ENCODE measurements at places on chromosomes 11 and 22.

GRCh38 chr11:12792590-12792989 lies 118.4 kb downstream of the TEAD1 start:
- no peak for DNase-seq

- DNase-seq, result no peak
Observed at GRCh38 chr11:122091835-122092234, 24.2 kb downstream of the BLID start.

GRCh38 chr11:58919980-58920379 lies 19.3 kb upstream of the GLYATL1 start:
- DNase-seq, result no peak

DNA sequence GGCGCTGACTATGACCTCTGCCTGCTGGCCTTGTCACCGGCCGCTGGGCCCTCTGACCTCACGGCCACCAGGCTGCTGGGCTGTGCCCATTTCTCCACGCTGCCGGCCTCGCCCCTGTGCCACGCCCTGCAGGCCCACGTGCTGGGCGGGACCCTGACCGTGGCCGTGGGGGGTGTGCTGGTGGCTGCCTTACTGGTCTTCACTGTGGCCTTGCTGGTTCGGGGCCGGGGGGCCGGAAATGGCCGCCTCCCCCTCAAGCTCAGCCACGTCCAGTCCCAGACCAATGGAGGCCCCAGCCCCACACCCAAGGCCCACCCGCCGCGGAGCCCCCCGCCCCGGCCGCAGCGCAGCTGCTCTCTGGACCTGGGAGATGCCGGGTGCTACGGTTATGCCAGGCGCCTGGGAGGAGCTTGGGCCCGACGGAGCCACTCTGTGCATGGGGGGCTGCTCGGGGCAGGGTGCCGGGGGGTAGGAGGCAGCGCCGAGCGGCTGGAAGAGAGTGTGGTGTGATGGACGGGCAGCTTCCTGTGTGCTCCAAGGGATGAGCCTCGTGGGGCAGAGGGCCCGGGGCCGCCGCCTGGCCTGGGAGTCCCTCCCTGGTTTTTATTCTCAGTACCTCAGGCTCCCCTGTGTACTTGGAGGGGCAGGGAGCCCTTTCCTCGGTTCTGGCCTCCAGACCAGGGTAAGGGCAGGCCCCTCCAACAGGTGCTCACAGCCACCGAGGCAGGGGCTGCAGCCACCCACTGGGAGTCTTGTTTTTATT lies 3.0 kb downstream of the LRFN4 start:
- DNase-seq, result no peak

DNA sequence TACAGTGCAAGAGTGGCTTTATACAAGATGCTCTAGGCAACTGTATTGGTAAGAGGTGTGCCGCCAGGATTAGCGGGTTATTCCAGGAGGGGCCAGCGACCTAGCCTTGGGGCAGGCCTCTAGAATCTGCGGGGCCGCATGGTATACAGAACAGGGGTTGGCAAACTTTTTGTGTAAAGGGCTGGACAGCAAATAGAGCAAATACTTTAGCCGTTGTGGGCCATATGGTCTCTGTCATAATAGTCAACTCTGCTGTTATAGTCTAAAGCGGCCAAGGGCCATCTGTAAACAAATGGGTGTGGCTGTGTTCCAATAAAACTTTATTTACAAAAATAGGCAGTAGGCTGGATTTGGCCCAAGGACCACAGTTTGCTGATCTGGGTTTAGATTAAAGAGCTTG lies 32.6 kb downstream of the FBLN1 start:
- DNase-seq, result no peak

DNA sequence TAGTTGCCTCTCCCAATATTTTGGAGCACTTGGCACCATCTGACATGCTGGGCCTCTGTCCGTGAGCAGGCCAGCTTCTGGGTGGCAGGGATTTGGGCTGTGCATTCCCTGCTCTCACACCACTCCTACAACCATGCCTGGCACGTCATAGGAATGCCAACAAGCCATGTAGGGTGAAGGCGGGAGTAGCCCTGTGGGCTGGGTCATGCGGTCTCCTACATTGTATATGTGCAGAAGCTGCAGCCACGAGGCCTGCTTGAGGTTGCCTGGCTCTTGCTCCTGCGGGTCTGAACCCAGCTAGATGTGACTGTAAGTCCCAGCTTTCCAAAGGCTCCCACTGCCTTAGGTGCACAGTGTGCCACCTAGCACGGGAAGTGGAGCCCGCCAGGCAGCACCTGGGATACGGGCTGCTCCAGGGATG lies 14.5 kb downstream of the MYEOV start:
- DNase-seq, result no peak

All from activated naive CD4-positive, alpha-beta T cell treated with Interleukin-2 at 50 U/mL for 16 hours (primary cell).